ENCODE measurements at places on chromosomes 16 and 17.

GRCh38 chr17:17206124-17206912 is at the start of gene PLD6:
Gene PLD6 (minus strand): TSS chr17:17206333. CDS start chr17:17206286, 47 bp downstream.
- DNase-seq, result peak; percentile 89

DNA sequence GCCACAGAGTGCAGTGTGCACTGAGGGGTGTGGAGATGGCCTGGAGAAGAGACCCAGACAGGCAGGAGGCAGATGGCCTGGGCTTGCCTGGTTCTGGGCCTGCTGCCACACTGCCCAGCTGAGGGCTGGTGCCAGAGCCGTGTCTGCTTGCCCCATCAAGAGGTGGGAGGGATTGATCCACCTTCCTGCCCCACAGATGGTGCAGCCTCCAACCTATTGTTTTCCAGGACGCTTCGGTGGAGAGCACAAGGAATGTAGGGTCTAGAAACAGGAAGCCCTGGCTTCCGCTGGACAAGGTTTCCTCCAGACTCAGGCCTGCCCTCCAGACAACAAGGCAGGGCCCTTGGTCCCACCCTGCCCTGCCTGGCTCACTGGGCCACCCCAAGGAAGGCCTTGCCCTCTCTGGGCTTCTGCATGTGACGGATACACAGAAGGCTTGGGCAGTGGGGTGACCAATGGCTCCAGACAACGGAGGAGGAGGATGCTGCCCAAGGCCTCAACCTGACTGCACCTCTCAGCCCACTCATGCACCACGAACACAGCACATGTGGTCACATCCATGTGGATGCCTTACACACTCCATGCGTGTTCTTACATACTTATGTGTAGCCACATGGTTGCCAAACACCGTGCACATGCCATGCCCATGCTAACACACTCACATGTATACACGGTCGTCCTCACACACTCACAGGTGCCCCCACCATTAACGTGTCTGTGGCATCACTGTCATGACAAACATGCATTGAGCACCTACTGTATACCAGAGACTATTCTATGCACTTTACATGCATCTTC is 6.5 kb upstream of the CDH5 start:
- DNase-seq, result no peak

DNA sequence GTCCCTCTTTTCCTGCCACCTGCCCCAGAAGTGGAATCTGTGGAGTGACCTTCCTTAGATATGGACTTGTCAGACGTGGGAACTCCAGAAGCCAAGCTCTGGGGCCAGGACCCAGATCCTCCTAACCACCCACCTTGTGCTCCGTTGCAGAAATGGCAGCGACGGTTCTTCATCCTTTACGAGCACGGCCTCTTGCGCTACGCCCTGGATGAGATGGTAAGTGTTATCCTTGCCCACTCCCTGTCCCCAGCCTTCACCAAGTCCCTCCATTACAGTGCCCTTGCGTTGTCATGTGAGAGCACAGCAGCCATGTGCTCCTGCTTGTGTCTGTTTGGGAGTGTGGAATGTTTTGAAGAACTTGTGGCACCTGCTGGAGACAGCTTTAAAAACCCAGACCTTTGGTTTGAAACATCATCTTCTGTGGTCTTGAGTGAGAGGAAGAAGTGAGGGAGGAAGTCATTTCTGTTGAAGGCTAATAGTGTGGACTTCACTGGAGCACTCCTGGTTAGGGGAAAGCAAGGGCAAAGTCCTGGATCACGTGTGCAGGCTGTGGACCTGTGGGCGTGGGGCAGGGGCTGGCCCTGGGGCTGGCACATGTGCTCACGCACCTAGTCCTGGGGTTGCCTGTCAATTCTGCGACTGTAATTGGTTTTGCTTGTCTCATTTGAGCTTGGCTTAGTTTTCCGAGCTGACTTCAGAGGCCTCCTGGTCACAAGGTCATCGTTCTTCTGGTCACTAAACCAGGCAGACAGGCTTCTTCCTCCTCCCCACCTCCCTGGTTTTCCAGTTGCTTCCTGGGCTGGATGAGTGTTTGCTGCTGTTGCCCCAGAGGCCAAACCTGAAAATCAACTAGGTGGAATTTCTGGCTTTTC is 35.8 kb downstream of the MPRIP start:
- DNase-seq, result no peak

DNA sequence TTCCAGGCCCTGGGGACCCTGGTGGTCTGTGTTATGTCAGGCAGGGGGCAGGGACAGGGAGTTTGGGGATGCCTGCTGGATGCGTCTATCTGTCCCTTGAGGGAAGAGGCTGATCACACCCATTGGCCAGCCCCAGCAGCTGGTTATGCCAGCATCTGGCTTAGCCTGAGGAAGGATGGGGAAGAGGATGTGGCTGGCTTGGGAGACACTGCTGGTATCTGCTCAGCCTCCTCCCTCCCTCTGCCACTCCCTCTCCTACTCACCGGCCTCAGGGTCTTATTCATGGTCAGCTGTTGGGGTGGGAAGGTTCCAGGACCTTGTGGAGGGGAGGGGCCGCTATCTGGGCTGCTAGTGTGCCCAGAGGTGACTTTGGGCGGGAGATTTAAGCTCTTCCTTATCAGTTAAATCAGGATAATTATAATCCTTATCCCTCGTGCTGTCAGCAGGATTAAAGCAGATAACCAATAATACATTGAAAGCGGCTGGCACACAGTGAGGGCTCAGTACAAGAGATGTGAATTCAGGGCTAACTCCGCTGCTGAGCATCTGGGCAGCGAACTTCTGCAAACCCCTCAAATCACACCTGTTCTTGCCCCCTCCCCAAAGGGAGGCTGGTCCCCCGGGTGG is 36.0 kb upstream of the MLKL start:
- DNase-seq, result no peak

DNA sequence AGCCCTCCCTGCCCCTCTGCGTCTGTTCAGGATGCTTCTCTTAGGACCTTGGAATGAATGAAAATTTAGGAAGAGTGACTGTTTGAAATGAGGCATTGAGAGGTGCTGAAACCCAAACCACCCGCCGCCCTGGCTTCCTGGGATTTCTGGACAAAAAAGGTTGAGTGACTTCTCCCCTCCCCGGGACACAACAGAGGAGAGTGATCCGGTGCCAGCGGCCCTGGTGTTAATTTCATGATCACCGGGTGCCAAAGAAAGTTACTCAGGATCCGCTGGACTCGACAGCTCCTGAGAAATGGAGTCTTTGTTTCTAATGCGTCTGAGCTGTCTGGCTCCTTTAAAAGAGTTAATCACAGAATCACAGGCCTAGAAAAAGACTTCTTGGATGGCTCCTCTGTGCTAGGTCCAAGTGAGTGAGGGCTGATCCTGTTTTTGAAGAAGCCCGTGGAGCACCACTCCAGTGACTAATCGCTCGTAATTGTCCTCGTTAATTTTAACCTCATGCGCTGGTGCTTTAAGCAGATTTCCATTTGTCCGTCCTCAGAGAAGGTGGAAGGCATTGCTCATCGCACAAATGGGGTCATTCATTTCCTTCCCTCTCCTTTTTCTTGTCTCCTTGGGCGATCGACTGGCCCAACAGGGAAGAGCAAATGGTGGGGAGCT is 144.4 kb upstream of the ZFHX3 start:
- DNase-seq, result no peak

DNA sequence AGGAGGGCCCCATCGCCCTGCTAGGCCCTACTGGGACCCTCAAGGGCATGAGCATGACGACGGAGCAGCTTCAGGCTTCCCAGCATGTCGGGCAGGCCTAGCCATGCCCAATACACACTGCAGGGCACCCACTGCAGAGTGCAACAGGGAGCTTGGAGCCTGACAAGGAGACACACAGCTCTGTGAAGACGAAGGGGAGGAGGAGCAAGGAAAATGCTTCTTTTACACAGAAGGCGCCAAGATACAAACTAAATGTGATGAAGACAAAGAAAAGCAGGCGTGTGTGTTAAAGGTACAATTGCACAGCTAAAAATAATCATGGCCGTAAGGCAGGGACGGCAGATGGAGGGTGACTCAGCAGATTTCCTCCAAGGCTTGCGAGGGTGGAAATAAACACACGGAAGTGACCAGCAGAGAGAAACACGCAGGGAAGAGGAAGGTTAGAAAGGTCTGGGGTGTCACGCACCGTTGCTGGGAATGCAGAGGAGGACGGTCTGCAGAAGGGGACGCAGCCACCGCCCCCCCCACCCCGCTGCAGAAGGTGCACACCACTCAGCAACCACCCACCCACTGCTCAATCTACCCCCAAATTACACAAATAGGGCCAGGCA is 108.5 kb downstream of the ZNF778 start:
- no peak for DNase-seq

- DNase-seq, result no peak
Observed at GRCh38 chr17:69950701-69951418, 124.2 kb upstream of the KCNJ16 start.

DNA sequence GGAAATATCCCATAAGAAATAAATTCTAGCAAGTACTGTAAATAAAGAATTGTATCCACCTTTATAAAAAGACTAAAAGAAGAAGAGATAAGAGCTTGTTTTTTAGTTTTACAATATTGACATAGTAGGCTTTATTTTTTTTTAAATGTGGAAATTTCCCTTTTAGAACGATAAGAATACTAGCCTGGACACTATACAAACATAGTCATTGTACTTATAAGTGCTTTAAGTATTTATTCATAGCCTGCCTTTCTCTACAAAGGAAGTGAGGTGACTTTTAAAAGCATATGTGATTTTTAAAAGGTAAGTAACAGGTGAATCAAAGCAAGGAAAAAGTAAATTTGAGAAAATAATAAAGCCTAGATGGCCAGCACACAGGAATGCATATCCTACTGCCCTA is 17.7 kb downstream of the TOX3 start:
- DNase-seq, result no peak

DNA sequence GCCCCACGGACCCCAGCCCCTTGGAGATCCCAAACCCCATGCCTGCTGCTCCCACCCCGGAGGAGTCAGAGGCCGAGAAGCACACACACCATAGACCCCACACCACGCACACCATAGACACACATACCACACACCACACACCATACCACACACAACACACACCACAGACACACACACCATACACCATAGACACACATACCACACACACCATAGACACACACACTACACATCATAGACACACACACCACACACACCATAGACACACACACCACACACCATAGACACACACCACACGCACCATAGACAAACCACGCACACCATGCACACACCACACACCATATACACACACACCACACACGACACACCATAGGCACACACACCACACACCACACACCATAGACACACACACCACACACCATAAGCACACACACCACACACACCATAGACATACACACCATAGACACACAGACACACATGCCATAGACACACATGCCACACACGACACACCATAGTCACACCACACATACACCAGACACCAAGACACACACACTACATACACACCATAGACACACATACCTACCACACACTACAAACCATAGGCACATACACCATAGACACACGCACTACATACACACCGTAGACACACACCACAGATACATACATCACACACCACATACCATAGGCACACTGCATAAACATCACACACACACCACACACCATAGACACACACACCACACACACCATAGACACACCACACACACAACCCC is 11.3 kb downstream of the TBC1D16 start:
- no peak for DNase-seq

DNA sequence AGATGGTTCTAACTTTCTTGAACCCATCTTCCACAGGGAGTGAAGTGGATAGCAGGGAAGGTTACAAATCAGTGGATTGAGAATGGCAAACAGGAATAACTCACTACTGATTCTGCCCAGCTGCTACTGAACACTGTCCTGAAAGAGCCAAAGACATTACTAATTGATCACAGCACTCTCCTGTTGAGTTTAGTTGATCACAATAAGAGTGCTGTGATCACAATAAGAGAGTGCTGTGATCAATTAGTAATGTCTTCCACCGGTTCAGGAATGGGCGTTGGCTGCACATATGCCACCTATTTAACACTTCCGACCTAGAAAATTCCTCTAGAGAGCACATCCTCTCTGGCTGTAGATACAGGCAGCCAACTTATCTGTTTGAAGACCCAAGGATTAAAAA is 11.4 kb downstream of the CFAP97D1 start:
- DNase-seq, result no peak

DNA sequence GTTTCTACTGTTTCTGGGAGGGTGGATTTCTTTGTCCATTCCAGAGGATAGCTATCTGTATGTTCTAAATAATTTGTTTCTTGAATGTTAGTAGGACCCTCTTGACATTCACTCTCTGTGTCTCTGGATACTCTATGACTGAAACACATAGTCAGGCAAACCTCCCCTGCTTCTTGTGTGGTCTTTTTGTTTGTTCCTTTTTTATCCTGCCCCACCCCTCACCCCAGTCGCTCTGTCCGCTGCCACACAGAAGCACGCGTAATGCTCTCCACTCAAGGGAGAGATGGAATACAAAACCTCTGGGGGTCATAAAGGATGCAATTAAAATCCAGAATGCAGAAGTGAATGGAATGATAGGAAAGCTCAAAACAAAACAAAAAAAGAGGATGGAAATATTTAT is 253.1 kb downstream of the RBFOX1 start:
- DNase-seq, result no peak

- no peak for DNase-seq
Observed at GRCh38 chr17:4536259-4536741, 18.9 kb downstream of the MYBBP1A start.

- no peak for DNase-seq
Observed at GRCh38 chr17:71902894-71903506, 217.8 kb upstream of the SOX9 start.

GRCh38 chr17:43713494-43714162 is 45.0 kb downstream of the SOST start:
- DNase-seq, result peak; percentile 40

DNA sequence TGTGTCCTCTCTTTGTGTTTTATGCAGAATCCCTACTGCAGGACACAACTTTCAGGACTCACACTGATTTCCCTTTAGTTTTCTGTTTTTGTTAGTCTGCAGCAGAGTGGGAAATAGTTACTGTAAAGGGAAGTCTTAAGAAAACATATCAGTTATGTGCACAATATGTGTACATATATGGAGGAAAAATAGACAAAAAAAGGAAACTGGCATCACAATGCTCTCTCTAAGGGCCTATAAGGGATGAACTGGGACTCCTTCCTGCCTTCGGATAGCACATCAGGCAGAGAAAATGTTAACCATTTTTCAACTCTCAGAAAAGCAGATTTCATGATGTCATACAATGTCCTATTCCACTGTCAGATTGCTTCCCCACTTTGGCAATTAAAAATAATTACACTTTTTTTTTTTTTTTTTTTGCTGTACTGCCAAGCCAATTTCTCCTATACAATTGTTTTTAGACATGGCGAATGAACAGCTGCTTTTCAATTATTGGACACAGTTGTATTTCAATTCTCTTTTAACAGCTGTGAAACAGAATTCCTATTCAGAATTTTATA is 112.5 kb upstream of the KCNJ16 start:
- DNase-seq, result no peak
